ENCODE measurements at places on chromosomes 4 and X.

DNA sequence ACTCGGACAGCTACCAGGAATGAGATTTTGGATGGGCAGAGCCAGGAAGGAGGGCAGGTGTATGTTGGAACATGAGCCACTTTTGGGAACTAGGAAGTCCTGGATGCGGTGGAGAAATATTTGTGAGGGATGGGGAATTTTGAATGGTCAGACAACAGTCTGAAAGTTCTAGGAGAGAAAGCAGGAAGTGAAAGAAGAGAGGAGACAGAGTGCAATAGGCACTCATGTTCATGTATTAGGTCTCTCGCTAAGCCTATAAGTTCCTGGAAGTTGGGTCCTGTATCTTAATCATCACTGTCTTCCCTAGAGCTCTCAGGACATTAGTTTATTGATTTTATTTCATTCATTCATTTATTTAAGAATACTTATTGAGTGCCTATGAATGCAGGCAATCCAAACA is 65.7 kb upstream of the CITED1 start:
- no peak for DNase-seq

GRCh38 chr4:88003261-88003660 is 4.2 kb upstream of the PKD2 start:
- no peak for DNase-seq

DNA sequence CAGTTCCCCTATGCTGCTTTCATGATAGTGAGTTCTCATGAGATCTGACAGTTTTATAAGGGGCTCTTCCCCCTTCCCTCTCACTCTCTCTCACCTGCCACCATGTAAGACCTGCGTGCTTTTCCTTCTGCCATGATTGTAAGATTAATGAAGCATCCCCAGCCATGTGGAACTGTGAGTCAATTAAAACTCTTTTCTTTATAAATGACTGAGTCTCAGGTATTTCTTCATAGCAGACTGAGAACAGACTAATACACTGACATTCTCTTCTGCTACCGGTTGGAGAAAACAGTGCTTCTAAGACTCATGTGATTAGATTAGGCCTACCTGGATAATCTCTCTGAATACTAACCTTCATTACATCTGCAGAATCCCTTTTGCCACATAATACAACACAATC is 45.4 kb upstream of the TRPC5OS start:
- no peak for DNase-seq

- DNase-seq: no peak
Observed at GRCh38 chrX:130645955-130646583, 244.3 kb downstream of the RBMX2 start.

- DNase-seq: no peak
Observed at GRCh38 chr4:15683143-15683495, 1.5 kb downstream of the FAM200B start.

- no peak for DNase-seq
Observed at GRCh38 chrX:119999087-119999634, 55.6 kb upstream of the NKAP start.

GRCh38 chr4:150357829-150358228 is 224.1 kb upstream of the MAB21L2 start:
- no peak for DNase-seq

DNA sequence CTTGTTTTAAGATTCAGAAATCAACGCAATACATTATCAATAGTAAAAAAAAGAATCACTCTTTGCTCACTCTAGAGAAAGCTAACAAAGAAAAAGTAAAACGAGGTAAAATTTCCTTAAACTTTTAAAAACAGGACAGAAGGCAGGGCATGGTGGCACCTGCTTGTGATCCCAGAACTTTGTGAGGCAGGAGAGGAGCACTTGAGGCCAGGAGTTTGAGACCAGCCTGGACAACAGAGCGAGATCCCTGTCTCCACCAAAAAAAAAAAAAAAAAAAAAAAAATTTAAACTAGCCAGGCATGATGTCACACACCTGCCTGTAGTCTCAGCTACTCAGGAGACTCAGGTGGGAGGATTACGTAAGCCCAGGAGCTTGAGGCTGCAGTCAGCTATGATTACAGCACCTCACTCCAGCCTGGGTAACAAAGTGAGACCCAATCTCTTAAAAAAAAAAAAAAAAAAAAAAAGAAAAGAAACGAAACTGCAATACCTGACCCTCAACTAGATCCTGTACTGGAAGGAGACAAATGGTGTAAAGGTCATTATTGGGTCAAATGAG is 3.5 kb downstream of the CCNI start:
- DNase-seq: no peak

GRCh38 chr4:112145326-112145789 is at the start of gene FAM241A:
FAM241A (plus strand) TSS chr4:112145454; CDS start chr4:112145581, 127 bp downstream.
- peak; percentile 81 for DNase-seq

GRCh38 chrX:118025226-118025625 is 91.4 kb downstream of the KLHL13 start:
- no peak for DNase-seq

GRCh38 chrX:144732588-144732987 is 514.7 kb upstream of the SPANXN1 start:
- no peak for DNase-seq

- no peak for DNase-seq
Observed at GRCh38 chr4:186067757-186068385, 1.1 kb upstream of the TLR3 start.

GRCh38 chr4:176013476-176014247 is 52.0 kb upstream of the WDR17 start:
- no peak for DNase-seq

- no peak for DNase-seq
Observed at GRCh38 chr4:161160718-161161117, 1003.1 kb downstream of the FSTL5 start.

GRCh38 chrX:65679071-65679540 is 11.7 kb downstream of the MSN start:
- no peak for DNase-seq

- no peak for DNase-seq
Observed at GRCh38 chr4:145132511-145133098, 34.5 kb downstream of the ABCE1 start.

- no peak for DNase-seq
Observed at GRCh38 chr4:140211161-140211560, 57.2 kb upstream of the MAML3 start.

DNA sequence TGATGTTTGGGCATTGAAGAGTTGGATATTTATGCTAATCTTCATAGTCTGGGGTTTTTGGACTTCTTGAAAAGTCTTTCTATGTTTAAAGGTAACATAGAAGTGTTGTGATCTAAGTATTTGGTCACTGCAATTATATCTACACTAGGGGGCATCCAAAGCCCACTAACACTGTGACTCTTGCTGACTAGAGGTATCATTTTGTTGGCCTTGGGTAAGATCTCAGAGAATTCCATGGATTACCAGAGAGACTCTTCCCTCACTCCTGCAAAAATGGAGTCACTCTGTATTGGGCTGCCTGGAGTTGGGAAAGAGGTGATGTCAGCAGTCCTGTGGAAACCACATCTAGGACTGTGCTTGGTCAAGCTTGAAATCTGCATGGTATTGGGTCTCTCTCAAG is 1077.6 kb downstream of the FAM133A start:
- no peak for DNase-seq

DNA sequence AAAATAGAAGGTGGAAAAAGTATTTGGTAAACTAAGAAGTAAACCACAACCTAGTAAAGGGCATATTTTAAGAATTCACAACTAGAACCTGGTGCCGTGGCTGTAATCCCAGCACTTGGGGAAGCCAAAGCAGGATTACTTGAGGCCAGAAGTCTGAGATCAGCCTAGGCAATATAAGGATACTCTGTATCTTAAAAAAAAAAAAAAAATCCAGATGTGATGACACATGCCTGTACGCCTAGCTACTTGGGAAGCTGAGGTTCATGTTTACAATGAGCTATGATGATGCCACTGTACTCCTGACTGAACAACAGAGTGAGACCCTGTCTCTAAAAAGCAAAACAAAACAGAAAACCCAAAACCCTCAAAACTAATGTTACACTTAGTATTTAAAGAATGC is 294.9 kb upstream of the ZCCHC13 start:
- no peak for DNase-seq

- DNase-seq: no peak
Observed at GRCh38 chr4:87306056-87306455, 16.6 kb downstream of the HSD17B13 start.

DNA sequence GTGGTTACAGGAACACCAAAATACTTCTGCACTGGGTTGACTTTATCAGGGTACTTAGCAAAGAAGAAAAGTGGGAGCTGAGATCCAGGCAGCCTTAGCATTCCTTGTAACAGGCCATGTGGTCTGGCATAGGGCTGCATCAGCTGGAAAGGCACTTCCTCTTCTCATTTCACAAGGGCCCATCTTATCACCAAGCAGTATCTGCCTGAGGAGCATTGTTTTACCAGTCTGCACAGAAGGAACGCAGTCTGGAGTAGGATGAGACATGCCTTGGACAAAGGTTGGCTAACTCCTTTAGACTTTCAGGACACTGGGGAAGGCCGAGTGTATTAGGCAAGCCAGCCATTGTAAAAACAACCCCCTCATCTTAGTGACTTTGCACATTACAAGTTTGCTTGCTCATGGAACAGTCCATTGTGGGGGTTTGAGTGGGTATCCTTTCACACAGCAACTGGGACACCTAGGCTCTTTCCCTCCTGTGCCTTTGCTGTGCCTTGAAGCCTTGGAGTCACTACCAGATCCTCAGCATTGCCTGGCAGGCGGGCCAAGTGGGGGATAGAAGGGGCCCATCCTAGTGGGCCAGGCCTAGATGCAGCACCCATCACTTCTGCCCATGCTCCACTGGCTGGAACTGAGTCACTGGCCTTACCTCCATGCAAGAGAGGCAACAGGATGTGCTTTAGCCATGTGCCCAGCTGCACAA is 4.6 kb downstream of the SUV39H1 start:
- DNase-seq: no peak

- no peak for DNase-seq
Observed at GRCh38 chr4:183098019-183098722, 886 bp upstream of the WWC2 start.

GRCh38 chr4:7759216-7759615 is 180.4 kb downstream of the AFAP1 start:
- peak; percentile 60 for DNase-seq

DNA sequence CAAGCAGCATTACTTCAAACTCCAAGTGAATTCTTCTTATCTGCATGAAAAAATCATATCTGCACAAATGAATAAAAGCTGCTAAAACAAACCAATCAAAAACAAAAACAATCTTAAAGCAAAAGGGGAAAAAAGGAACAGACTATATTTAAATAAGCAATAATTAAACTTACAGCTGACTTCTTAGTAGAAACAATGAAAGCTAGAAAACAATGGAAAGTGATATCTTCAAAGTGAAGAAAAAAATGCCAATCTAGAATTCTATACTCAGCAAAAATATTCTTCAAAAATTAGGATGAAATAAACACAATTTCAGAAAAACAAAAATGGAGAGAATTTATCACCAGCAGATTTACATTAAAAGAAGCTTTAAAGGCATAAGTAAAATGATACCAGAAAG is 20.0 kb downstream of the STBD1 start:
- DNase-seq: no peak

GRCh38 chrX:25131055-25131454 is 115.3 kb upstream of the ARX start:
- no peak for DNase-seq

GRCh38 chr4:94582517-94582916 is 130.8 kb downstream of the PDLIM5 start:
- DNase-seq: no peak

DNA sequence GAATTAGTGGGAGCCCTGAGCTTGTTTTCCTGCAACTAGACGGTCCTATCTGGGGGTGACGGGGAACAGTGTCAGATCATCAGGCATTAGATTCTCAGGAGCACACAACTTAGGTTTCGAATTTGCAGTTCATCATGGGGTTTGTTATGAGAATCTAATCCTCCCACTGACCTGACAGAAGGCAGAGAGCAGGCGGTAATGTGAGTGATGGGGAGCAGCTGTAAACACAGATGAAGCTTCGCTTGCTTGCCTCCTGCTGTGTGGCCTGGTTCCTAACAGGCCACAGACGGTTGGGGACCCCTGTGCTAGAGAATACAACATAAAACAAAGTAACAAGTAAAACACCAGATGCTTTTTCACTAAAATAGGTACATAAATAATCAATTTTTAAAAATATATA is 86.2 kb upstream of the BLTP1 start:
- DNase-seq: no peak

- no peak for DNase-seq
Observed at GRCh38 chr4:86608757-86609375, 14.8 kb downstream of the PTPN13 start.

DNA sequence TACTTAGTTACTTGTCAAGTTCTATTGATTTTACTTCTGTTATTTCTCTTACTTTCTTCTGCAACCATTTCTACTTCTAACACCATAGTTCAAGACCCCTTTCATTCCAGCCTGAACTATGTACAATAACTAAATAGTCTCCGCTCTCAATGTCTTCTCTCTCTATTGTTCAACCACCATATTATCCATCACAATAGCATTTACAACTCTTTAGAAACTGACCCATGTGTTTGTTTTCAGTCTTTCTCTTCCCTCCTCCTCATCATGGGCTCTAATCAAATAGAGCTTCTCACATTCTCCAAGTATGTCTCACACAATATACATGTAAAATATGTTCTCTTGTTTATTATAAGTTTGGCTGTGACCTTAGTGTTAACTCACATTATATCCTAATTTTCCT is 143.6 kb downstream of the ZAR1 start:
- DNase-seq: no peak

DNA sequence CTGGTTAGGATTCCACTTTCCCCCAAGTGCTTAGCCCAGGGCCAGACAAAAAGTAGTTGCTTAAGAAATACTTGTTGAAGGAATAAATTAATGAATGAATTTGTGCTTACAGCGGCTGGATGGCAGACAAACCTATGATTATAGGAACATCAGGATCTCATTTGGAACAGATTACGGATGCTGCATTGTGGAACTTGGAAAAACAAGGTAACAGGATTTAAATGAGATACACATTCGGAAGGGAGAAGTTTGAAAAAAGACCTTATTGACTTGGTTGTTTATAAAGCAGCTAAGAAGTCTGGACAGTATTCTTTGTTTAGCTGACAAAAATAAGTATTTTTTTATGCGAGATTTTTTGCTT is 572 bp downstream of the EXOSC9 start:
- no peak for DNase-seq

DNA sequence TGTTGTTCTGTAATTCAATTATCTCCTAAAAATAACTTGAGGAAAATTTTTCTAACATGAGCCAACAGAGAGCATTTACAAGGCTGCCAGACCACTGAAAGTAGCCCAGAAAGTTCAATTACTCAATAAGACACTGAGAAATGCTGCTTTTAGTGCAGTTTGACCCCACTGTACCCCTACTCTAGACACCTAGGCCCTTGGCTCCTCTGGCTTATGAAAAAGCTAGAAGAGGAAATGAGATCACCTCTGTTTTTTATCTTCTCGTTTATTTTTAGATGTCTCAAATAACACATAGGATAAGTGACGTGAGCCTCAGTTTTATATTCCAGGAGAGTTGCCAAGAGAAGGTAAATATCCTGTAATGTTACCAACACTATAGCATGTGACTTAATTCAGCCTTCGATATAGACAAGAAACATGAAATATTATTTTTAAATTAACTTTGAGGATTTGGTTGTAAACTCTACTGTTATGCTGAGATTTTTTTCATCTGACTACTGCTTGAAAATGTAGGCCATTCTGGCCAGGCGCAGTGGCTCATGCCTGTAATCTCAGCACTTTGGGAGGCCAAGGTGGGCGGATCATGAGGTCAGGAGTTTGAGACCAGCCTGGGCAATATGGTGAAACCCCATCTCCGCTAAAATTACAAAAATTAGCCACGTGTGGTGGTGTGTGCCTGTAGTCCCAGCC is 24.4 kb downstream of the TNIP3 start:
- DNase-seq: no peak

- no peak for DNase-seq
Observed at GRCh38 chr4:120723105-120723504, 199.4 kb downstream of the PRDM5 start.

Data from stimulated activated CD4-positive, alpha-beta T cell treated with anti-CD3 and anti-CD28 coated beads, Interleukin-12 subunit alpha, Interleukin-12 subunit beta, amount 100 ng/mL, for 48 hours (primary cell).